ENCODE measurements at places on chromosomes 7 and 10.

- DNase-seq = no peak
Observed at GRCh38 chr10:28558186-28558585, 25.3 kb downstream of the WAC start.

DNA sequence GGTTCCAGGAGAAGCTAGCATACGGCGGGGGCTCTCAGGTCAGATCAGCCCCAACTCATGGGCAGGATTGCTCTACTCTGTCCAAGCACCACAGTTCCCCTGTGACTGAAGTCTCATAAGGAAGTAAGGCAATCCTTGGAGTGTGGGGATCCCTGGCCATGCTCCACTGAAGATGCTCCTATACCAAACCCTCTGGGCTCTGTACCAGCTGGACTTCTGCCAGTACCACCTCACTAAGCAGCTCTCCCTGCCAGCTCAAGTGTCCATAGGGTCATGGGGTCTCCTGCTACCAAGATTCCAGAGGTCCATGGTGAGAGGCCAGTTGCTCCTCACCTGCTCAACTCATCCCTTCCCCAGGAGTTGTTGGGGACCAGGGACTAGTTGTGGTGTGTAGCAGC is 355.7 kb upstream of the STEAP1 start:
- no peak for DNase-seq

DNA sequence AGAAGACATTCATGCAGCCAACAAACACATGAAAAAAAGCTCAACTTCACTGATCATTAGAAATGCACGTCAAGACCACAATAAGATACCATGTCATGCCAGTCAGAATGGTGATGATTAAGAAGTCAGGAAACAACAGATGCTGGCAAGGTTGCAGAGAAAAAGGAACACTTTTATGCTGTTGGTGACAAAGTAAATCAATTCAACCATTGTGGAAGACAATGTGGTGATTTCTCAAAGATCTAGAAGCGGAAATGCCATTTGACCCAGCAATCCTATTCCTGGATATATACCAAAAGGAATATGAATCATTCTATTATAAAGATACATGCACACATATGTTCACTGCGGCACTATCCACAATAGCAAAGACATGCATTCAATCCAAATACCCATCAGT is 77.6 kb downstream of the C10orf90 start:
- DNase-seq = no peak

DNA sequence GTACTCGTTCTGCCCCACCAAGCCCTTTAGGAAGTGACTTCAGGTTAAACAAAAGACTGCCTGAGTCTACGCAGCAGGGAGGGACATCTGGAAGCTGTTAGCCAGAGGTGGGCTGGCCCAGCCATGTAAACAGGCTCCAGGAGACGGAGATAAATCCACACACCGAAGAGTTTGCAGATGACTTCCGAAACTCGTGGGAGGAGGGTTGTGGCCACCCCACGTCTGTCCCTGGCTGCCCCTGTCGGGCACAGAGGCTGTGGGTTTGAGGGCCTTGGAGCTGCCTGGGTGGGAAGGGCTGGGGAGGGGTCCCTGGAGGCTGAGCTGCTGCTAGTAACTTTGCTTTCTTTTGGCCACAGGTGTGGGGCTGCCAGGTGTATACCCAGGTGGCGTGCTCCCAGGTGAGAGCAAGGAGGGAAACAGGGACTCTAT is 15.6 kb downstream of the ELN start:
- no peak for DNase-seq

GRCh38 chr10:93437946-93438612 is 44.1 kb downstream of the MYOF start:
- DNase-seq = no peak
